H7 (cell line): ENCODE measurements at places on chromosomes 7 and 10.

DNA sequence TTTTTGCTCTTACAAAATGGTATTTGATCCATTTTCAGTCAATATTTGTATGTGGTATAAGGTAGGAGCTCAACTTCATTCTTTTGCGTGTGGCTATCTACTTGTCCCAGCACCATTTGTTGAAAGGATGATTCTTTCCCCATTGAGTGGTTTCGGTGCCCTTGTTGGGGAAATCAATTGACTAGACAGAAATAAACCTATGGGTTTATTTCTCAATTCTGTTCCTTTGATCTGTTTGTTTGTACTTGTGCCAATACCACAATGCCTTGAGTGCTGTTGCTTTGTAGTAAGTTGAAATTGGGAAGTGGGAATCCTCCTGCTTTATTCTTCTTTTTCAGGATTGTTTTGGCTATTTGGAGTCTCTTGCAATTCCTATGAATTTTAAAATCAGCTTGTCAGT, 41.0 kb downstream of the SNX10 start:
- no peak for DNase-seq

GRCh38 chr7:132171130-132171576, 405.1 kb downstream of the PLXNA4 start:
- no peak for DNase-seq

DNA sequence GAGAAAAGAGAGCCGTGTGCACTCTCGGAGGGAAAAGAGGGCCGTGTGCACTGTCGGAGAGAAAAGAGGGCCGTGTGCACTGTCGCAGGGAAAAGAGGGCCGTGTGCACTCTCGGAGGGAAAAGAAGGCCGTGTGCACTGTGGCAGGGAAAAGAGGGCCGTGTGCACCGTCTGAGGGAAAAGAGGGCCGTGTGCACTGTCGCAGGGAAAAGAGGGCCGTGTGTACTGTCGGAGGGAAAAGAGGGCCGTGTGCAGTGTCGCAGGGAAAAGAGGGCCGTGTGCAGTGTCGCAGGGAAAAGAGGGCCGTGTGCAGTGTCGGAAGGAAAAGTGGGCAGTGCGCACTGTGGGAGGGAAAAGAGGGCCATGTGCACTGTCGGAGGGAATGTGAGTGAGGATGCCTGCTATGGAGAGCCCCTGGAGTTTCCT, 188.7 kb downstream of the DNAJB6 start:
- no peak for DNase-seq

DNA sequence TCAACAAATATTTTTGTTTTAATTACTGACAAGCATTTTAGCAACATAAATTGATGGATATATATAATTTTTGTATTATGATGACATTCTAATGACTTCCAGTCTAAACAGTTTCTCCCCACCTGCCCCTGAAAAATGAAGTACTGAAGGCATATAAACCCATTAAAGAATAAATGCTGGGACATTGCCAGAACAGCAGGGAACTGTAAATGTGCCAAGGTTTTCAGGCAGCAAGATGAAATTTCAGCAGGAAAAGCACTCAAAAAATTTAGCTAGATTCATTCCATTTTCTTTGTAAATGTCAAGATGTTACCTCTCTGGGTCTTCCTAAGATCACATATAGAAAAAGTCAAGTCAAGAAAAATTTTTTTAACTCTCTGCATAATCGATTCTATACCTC, 11.0 kb upstream of the TLL2 start:
- no peak for DNase-seq

- no peak for DNase-seq
These were observed 129.2 kb upstream of the CDCA7L start for GRCh38 chr7:22074897-22075296.

DNA sequence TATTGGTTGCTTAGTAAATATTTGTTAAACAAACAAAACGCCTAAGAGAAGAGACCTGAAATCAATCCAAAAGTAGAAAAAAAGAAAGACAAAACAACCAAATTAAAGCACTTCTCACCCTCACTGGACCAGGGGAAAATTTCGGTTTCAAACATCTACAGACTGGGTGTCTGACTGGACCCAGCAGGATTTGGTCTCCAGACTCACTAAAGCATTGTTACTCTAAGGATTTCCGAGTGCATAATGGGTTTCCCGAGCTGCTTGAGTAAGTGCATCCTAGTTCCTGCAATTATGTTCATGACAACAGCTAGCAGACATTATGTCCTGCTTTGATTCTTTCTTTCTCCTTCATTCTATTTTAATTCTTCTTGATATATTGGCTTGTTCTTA, 51.8 kb upstream of the FAM3C start:
- no peak for DNase-seq

- peak; percentile 80 for DNase-seq
These were observed 61.0 kb downstream of the CAMK2B start for GRCh38 chr7:44264221-44264931.

DNA sequence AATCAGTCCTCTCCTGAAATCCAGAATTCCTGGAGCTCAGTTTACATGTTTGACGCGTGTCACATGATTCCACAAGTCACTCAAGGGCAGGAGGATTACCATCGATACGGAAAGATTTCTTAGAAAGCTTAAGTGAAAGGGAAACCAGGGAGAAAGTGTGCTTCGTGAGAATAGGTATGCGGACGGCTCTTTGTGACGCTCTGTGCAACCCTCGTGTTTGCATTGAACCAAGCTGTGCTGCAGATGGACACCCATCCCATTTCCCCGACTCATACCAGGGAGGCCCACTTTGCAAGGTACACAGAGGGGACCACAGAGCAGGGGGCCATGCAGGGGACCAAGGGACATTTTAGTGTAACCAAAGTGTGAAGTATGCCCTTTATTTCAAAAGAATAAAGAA, 43.2 kb downstream of the IKZF1 start:
- no peak for DNase-seq

- DNase-seq: peak; percentile 47
These were observed 15.2 kb upstream of the ELFN1 start for GRCh38 chr7:1654738-1655475.

GRCh38 chr7:128947854-128948253, 10.1 kb downstream of the IRF5 start:
- DNase-seq: no peak

GRCh38 chr10:97733256-97733655, 3.7 kb upstream of the ZFYVE27 start:
- no peak for DNase-seq
